Head of caudate nucleus (tissue), 42 donors: ENCODE measurements at places on chromosomes 4 and X.

GRCh38 chr4:80015407-80016189 is 57.4 kb downstream of the ANTXR2 start:
- DNase-seq, result no peak

DNA sequence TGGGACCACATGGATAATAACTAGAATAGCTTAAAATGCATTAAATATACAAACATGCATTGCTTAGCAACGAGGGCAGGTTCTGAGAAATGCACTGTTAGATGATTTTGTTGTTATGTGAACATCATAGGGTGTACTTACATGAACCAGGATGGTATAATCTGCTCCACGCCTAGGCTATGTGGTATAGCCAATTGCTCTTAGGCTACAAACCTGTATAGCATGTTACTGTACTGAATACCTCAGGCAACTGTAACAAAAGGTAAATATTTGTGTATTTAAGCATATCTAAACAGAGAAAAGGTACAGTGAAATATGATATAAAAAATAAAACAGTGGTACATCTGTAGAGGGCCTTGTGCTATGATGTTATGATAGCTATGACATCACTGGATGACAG is 169.2 kb upstream of the IL15 start:
- no peak for DNase-seq

- DNase-seq, result no peak
Measured at GRCh38 chr4:181819946-181820345, 423.3 kb upstream of the TENM3 start.

- DNase-seq, result no peak
Measured at GRCh38 chr4:181077341-181077740, 1165.9 kb upstream of the TENM3 start.

DNA sequence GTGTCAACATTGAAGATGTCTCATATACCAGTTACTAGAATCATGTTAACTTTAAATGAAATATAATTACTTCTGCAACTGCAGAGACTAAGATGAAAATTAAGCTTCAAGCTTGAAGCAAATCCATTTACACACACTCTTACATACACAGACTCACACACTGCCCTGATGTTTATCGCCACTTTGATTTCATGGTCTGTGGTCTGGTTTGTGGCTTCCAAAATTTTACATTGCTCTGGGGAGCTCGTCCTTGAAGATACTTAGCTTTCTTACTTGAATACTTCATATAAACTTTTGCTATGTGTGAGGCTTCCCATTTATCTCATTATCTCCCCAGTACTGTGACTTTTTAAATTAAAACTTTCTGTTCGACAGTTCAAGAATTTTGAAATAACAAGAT is 35.8 kb downstream of the ARHGEF38 start:
- no peak for DNase-seq

DNA sequence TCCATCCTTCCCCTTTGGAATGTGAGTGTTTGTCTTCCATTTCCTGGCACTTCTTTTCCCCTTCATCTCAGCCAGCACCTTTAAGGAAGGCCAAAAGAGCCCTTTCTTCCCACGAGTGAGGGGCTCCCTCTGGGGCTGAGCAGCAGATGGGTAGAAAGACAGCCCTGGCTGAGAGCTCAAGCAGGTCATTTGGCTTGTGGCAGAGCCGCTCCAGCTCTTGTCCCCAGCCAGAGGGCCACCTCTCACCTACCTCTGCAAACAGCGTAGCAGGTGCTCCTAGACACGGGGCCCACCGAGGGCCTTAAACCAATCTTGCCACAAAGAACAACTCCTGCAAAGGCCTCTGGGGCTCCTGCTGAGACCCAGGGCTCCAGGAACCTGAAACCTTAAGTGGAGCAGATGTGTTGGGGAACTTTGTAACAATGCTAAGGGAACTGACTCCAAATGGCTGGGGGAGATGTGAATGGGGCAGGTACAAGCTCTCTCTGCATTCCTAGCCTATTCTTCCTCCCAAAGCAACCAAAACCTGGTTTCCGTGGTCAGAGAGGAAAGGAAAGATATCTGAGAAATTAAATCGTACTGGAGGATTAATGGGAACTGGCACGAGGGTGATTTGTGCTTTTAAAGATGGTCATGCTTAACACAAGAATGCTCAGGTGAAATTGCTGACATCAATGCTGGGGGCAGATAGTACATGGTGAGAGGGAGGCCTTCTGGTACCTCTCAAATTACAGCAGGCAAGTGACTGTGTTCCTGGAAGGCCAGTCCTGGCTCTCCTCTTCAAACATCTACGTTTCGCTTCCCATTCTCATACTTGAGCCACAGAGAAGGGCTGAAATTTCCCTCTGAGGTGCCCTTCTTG is 27.0 kb downstream of the TFDP3 start:
- DNase-seq, result no peak

DNA sequence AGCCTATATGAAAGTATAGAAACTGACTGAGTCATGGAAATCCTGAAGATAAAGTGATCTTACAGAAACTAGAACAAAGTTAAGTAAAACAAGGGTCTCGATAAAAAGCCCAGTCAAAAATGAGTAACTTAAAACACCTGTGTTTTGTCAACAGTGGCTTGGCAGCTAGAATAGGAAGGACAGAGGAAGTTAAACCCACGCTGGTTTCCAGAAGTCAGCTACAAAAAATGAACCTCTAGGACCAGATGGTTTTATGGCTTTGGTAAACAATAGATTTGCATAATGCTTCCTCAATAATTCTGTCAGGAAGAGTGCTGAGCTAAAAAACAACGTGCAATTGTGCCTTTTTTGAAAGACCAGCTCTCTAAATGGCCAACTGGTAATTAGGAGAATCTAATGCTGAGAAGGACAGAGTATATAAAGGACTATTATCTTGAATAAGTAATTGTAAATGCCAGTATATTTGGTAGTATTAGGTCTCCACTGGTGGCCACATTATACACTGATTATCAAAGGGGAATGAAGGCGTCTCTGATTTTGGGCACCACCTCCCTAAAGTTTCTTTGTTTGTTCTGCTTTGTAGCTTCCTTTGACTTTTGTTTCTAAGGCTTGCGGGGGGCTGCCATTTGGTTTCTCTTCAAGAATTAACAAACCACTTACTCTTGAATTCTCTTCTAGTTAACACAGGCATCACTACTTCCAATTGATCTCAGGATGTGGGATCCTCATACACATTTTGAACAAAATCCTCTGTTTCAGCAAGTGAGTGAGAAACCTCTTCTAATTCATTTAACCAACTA is 72.2 kb upstream of the PPP3CA start:
- no peak for DNase-seq

GRCh38 chr4:167775375-167775774 is 317.0 kb upstream of the ANXA10 start:
- no peak for DNase-seq

- DNase-seq, result no peak
Measured at GRCh38 chrX:21770631-21771321, 12.9 kb upstream of the SMPX start.

DNA sequence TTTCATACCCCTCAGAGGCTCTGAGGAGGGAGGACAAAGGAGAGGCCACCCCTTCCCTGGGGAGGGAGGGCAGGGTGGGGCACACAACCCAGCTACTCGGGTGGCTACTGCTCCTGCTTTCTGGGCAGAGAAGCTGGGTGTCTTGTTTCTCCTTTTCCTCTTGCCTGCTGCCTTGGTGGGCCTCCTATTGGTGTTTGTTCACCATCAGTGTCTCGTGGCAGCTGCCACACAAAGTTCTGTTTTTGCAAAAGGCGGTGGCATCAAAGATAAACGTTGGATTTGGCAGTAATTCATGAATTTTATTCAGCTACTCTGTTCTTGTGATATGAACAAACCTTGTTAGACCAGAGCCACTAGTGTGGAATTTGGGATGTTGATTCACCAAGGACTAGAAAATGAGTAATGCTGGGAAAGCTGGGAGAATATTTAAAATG is 153.0 kb upstream of the SCML1 start:
- DNase-seq, result no peak

DNA sequence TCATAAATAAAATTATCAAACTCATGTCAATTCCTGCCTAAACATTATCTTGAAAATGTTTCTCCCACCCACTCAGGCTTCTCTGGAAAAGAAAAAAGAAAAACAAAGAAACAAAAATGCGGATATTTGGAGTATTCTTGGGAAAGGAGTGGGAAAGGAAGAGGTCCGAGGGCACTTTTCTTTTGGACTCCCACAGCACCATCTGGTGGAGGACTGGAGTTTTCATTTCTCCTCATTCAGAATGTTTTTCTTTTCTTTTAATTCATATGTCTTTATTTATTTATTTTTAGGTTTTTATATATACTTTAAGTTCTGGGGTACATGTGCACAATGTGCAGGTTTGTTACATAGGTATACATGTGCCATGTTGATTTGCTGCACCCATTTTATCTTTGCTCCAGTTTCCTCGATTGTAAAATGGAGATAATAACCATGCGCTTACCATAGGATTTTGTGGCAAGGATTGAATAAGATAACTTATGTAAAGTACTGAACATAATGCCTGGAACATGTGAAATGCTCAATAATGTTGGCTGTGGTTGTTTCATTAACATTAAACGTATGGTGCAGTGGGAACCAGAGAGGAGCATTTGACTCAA is 8.0 kb upstream of the KCNE5 start:
- DNase-seq, result peak; percentile 35

DNA sequence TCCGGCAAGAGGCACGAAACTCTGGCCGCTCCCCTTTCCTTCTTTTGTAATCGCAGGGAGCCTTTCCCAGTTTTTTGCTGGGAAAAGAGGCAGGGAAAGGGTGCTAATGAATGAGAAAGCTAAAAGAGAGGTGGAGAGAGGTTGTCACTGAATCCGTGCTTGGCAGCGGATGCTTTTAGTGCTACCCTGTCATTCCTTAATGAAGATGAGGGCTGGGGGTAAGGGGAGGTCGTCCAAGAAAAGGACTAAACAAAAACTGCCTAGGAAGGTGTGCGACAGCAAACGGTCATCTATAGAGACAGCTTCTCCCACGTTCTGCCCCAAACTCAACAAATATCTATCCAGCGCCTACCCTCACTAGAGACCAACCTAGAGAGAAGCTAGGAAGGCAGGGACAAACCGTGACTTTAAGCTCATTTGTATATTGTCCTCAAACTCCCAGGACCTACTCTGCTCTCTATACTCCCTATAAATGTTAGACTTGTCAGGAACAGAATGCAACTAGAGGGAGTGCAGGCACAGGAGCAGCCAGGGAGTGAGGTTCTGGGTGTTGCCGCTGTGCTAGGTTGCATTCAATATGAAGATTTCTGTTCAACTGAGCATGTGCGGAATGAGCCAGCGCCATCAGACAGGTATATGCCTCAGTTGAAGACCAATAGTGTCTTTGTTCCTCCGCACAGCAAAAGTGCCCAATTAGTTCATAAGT is 777 bp upstream of the CASK start:
- peak; percentile 38 for DNase-seq

- no peak for DNase-seq
Measured at GRCh38 chr4:149716728-149717127, 98.9 kb downstream of the IQCM start.

DNA sequence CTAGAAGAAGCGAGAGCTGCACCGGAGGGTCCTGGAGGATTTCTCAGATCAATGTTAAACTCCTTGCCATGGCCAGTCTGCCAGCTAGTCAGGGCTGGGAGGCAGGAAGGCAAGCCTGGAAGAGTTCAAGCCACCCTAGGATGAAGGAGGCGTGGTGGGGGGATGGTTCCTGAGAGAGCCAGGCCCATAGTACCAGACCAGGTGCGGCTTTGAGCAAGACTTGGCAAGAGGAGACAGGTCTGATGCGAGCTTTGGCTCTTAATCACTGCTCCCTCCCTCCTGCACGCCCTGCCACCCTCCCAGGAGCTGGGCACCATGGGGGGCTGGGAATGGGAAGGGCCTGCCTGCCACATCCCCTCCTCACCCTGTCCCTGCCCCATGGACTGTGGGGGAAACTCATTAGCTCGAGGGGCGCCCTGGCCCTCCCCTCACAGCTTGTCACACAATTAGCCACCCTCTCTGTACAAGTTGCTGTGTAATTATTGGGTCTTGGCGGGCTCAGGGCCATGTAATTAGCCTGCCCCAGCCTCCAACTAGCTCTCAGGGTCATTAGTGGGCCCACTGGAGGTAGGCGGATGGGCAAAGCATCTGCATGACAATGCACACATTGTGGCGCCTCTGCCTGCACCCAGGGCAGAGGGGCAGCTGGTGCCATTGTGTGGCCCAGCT is 50.3 kb downstream of the EFNB1 start:
- no peak for DNase-seq

GRCh38 chr4:180827232-180828009 is 1415.8 kb upstream of the TENM3 start:
- no peak for DNase-seq

- no peak for DNase-seq
Measured at GRCh38 chr4:144288011-144288903, 147.7 kb upstream of the GYPA start.

DNA sequence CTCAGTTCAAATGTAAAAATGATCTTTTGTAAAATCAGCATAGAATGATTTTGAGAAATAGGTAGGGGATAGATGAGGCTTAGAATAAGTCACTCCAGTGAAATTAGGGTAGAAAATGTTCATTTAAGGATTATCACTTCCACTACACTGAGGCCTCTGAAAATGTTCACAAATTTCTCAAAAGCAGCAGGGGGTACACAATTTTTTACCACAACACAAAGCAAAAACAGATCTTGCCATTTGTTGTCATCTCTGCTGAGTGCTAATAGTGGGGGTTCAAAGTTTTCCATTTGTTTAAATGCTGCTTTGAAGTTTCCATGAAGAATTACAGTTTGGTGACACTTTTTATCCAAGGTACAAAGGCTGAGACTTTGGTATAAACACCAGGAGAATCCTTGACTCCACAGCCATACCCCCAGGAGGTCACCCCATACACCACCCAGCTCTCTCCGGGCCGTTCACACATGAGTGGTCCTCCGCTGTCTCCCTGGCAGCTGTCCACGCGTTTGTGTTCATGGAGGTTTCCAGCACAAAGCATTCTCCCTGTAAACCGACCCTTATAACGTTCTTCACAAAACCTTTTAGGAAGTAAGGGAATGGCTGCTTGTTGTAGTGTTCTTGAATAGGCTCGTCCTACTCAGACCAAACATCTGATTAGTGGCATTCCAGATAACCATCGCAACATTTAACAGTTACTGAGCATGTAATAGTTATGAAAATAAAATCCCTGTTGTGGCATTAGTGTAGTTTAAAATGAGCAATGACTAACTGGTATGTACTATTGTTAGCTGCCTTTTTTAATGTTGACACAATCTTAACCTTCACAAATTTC is 71.0 kb downstream of the PRSS12 start:
- no peak for DNase-seq

DNA sequence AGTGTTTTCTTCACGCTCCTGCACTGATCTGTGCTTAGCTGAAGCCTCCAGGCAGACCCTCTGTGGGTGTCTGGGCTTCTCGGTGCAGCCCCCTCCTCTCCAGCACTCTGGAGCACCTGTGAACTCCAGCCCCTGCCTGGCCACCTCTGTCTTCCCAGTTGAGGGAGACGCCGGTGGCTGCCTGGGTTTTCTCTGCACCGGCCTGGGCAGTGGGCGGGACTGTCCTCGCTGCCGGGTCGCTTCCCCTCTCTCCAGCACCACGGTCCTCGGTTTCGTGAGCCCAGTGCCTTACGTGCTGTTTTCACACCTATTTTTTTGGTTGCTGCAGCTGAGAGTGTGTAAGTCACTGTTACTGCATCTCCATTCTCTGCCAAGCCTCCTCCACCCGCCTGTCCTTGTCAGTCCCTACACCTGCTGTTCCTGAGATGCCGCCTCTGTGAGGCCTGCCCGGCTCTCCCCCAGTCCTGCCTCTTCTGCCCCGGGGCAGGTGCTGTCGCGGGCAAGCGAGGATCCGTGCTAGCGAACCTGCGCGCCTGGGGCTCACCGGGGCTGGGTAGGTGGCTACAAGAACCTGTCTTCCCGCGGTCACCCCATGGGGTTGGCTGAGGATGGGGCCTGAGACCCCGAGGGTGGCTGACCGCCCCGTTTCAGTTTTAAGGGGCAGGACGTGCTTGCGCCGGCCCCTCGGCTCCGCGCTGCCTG is 2.4 kb upstream of the FGFRL1 start:
- no peak for DNase-seq
